ENCODE measurements at places on chromosomes 7 and 10.

DNA sequence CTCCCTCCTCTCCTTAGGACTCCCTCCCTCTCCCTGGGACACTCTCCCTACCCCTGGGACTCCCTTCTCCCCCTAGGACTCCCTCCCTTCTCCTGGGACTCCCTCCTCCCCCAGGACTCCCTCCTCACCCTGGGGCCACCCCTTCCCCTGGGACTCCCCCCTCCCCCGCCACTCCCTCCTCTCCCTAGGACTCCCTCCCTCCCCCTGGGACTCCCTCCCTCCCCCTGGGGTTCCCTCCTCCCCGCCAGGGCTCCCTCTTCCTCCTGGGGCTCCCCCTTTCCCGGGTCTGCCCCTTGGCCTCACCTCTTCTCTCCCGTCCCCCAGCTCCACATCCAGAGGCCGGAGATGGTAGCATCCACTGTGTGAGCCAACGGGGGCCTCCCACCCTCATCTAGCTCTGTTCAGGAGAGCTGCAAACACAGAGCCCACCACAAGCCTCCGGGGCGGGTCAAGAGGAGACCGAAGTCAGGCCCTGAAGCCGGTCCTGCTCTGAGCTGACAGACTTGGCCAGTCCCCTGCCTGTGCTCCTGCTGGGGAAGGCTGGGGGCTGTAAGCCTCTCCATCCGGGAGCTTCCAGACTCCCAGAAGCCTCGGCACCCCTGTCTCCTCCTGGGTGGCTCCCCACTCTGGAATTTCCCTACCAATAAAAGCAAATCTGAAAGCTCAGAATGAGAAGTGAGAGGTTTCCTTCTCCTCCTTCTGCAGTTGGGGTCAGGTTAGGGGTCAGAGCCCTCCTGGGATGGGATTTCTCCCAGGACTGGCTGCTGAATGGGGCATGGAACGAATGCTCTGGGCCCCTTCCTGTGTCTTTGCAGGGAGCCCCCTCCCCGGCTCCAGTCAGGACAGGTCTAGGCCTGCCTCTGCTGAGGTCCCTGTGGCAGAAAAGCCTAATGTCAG lies 1.4 kb upstream of the MUC17 start:
- no peak for DNase-seq

DNA sequence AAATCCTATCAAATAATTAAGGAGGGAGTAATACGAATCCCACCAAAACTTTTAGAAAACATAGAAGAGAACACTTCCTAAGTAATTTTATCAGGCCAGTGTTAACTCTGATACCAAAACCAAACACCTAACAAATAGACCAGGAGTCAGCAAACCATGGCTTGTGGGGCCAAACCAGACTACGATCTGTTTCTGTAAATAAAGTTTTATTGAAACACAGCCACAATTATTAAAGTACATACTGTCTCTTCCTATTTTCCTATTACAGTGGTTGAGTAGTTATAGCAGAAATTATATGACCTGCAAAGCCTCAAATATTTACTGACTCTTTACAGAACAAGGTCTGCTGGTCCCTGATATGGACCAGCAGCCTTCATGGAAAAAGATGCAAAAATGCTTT lies 73.1 kb upstream of the ELN start:
- no peak for DNase-seq

DNA sequence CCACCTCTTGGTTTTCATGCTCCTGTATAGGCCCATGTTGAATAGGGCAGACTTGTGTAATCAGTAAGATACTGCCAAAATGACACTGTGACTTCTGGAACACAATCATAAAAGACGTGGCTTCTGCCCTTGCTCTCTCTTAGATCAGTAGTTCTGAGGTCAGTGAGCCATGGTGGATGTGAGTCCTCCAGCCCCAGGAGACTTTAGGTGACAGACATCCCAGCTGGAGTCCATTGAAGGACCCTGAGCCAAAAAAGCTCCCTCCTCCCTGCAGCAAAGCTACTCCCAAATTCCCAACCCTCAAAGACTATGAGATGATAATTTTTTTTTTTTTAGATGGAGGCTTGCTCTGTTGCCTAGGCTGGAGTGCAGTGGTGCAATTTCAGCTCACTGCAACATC lies 3.2 kb upstream of the RADIL start:
- DNase-seq: no peak

- no peak for DNase-seq
Measured at GRCh38 chr7:111112439-111112838, 21.5 kb downstream of the LRRN3 start.

- no peak for DNase-seq
Measured at GRCh38 chr10:27542812-27543211, 38.7 kb downstream of the RAB18 start.

DNA sequence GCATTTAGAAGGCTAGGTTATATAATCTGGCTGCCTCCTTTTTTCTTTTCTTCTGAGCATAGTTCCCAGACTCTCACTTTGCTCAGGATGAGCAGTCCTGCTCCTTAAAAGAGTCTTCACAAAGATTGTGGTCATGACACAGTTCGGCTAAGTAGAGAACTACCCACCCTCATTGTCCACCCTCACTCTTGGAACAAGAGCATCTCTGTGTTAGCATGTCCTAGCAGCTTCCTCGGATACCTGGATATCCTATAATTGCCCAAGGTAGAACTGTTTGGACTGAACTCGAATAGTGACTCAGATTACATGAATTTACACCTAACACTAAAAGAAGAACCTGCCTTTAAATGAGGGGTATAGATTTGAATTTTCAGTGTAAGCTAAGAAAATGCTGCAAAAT lies 572.0 kb downstream of the SUGCT start:
- no peak for DNase-seq

- no peak for DNase-seq
Measured at GRCh38 chr10:116868198-116868676, 18.9 kb downstream of the ENO4 start.

DNA sequence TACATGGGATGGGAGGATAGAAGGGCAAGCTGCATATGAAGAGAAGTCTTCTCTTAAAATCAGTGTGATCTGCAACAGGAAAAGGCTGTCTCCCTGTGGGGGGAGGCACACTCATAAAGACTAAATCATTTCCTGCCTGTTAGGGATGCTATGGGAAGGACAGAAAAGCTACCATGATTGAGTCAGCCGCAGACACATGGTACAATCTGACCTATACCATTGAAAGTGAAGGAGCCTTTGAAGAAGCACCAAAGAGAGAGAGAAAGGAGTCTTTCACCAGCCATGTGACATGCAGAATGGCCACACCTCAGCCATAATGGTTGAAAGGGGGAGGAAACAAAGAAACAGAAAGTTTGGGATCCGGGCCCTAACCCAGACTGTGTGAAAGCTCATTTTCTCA lies 29.1 kb downstream of the NUDCD3 start:
- DNase-seq: peak; percentile 20

DNA sequence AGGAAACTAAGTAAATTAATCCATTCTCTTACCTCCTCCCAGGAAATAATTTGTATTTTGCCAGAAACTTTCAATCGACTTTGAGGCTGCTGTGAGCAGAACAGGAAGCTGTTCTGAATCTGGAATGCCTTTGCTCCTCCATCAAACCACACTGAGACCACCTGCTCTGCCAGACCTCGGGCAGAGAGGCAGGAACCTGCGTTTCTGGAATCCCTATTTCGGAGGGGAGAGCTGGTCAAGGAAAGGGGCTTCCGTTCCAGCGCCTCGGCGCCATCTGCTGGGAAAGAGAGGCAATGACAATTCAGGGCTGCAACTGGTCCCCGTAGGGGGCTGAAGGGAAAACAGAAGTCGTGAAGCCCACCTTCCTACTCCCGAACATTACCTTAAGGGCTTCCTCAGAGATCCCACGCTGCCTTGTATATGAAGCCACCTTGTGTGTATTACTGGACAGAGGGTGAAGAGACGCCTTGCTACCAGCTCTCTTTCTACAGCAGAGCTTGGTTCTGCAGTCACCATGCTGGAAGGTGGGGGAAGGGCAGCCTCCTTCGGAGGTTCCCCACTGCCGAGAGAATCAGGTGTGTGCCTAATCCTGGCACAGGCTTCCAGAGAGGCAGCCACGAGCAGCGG lies 31.2 kb downstream of the ZNF467 start:
- peak; percentile 10 for DNase-seq

DNA sequence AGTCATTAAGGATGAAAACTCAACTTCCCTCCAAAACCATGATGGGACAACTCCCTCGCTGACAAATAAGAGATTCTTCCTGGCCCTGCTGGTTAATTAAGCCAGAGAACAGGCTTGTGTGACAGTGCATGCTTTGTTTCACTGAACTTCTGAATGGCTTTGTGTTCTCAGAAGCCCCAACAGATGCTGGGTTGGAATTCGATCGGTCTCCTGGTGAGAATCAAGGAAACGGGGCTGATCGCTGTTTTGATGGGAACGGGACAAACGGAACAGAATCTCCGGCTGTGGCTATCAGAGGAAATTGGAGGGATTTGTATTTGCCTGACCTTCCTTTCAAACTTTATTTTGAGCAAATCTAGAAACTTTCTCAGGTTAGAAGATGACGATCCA lies 145.0 kb downstream of the RNF216 start:
- no peak for DNase-seq

DNA sequence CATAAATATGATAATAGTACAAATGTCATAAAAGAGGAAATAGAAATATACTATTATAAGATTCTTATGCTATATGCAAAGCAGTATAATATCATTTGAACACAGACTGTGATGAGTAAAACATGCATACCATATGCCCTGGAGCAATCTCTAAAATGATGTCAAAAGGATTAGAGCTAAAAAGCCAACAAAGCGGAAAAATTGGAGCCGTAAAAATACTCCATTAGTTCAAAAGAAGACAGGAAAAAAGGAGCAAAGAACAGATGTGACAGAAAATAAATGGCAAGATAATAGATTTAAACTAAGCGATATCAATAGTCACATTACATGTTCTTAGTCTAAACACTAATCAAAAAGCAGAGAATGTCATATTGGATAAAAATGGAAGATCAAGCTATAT lies 191.0 kb upstream of the PLPP4 start:
- DNase-seq: no peak

DNA sequence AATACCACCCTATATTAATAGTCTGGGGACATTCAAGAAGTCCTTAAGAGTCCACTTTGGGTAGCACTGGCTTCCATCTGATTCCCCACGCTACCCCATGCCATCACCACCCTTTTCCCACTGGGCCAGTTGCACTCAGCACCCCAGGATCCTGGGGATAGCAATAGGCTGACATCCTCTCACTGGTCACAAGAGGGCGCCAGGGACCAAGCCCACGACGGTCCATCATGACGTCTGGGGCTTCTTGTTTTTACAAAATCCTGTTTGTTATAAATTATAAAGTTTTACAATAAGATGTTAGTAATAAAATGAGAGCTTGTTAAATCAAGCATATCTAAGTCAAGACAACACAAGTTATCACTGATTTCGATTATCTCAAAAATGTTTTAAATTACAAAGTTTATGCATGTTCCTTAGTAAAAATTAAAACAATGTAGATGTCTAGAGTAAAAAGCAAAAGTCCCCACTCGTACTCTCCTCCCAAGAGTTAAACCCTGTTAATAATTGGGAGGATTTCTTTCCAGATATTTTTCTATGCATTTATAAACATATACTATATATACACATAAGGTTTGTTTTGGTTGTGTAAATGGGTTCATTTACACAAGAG lies 15.4 kb downstream of the GPNMB start:
- DNase-seq: peak; percentile 3

GRCh38 chr7:100678291-100678984 lies 4.9 kb downstream of the GNB2 start:
- DNase-seq: no peak

GRCh38 chr10:31099664-31100063 lies 68.0 kb upstream of the ZNF438 start:
- DNase-seq: no peak

DNA sequence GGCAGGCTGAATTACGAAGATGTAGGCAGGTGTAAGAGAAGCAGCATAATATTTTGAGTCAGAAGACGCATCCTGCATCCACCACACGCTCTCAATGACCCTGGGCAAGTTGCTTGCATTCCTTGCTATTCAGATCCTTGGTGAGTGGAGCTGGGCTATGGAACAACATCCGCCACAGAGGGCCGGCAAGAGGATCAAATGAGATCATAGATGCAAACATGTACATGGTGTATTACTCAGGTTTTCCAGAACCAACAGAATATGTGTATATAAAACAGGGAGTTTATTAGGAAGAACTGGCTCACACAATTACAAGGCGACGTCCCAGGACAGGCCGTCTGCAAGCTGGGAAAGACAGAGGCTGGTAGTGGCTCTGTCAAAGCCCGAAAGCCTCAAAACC lies 51.5 kb downstream of the ADAM12 start:
- no peak for DNase-seq

DNA sequence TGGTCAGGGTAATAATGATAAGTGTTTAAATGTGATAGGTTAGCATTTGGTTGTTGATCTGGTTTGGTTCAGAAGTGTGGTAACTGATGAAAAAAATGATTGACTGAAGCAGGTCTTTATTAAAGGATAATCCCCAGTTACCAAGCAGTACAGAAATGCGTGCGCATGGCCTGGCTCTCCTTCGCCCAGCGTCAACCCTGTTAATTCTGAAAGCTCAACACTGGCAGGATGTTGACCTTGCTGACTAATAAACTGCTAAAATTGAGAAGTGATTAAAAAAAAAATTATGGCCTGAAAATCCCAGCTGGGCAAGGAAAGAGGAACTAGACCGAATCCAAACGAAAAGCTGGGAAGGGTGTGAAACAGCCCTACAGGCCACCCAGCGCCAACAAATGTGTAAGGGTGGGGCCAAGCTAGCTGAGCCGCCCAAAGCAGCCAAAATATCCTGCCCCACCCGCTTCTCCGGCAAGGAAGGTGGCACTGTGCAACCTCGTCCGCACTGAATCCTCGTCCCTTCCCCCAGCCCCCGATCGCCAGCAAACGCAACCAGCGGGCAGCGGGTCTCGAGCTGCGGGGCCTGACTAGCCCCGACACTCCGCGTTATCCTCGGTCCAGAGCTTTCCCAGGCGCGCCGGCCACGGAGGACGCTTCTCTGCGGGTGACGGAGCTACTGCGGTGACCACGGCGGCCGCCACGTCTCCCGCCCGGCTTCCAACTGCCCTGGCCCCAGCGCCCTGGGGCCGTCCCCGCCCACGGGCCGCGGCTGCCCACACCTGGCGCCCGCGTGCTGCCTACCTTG lies 561 bp downstream of the SHTN1 start:
- DNase-seq: no peak

DNA sequence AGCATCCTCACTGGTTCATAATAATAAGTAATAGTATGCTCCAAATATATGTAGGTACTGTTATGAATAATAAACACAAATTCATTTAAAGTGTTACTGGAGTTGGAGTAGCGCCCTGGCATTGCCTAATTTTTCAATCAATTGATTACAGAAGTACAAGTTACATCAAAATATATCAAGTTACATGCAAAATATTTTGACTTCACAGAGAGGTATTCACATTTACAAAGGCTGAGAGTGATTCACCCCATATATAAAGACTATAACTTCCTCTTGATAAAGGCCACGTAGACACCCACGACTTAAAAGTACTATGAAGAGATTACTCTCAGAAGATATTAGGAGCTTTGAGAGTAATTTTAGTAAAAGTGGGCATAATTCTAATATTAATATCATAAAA lies 13.6 kb upstream of the COL17A1 start:
- DNase-seq: no peak

DNA sequence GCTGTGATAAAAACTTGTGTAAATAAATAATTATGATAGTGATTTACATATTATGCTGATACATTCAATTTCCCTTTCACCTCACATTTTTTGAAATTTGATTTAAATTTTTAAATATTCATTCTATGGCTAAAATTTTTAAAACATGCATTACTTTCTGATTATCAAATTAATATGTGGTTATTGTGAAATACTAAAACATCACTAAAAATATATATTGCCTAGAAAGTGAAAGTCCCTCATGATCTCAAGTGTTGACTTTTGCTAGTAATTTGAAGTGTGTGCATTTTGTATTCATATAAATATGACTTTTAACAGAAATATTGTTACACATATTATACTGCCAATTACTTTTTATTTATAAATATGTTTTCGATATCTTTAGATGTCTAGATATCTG lies 3.1 kb downstream of the LRRC72 start:
- DNase-seq: no peak
